ENCODE measurements at places on chromosomes 2 and 18.

DNA sequence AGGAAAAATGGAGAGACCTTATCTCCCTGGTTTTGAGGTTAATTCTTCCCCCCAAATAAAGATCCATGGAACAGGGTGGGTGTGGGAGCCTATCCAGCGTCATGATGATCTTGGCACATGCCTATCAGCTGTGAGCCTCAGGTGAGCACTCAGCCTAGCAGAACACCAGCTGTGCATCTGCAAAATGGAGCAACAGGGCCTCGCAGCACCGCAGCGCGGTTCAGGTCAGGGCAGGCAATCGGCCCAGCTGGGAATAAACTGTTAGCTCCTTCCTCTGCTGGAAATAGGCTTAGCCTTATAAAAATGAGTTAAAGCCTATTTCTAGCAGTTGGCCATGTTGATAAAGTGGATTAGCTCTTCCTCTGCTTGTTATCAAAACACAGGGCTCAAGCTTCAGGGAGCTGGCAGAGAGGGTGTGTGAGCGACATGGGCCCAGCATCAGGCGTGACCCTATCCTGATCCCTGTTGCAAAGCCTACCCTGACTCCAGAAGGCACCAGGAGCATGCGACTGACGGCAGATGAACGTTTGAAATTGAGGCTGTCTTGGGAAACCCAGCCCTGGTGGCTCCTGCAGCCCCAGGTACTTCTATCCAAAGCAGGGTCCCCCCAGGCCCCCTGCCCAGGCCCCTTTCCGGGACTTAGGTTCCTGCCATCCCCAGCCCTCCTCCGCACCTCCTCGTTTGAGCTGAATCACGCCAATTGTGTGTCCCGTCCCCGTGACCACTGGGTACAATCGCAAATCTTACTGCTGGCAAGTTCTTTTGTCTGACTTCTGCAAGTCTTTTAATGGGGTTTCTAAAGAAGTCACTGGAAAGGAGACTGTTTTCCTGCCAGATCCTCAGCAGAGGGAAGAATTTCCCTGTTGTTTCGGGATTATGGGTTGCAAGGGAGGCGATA is 35.4 kb downstream of the ARHGEF4 start:
- no peak for DNase-seq

GRCh38 chr2:181985632-181986205 is at the start of gene PPP1R1C:
TSS of gene PPP1R1C (plus strand) at chr2:181985853. CDS start at chr2:181986111, 258 bp downstream.
- DNase-seq = no peak

GRCh38 chr18:35197296-35197695 is 43.5 kb upstream of the ZNF397 start:
- no peak for DNase-seq

GRCh38 chr18:56083097-56083521 is 495.1 kb upstream of the TCF4 start:
- DNase-seq = peak; percentile 33

- DNase-seq = no peak
These were observed 101.4 kb downstream of the PDCL3 start for GRCh38 chr2:100664021-100664755.
